ENCODE measurements at places on chromosomes 16 and 17.

DNA sequence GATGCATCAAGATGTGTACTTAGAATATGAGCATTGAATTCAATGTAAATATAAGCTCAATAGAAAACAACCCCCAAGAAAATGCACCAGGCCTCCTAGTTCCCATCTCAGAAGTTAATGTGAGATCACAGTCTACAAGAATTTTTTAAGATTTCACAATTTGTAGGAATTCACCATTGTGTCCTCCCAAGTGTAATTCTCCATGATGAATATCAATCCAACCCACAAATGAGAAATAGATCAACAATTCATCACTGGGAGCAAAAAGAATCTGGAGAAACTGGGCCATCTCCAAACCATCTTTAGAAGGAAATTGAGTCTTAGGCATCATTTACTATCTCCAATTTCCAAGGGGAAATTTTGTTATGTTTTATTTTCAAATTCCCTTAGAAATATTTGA lies 310.5 kb upstream of the GOT2 start:
- no peak for DNase-seq

DNA sequence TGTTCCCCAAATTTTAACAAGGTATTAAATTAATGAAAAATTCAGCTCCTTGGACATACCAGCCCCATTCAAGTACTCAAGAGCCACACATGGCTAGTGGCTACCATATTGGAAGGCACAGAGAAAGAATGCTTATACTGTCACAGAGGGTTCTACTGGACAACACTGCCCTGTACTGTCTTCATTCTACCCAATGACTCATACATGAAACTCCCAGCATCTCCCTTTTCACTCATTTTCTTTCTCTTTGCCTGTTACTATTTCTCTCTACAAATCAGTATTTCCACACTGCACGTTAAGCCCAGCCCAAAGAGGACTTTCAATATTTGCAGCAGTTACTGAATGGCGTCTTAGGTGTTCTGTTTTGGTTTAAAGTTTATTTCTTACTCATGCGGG lies 72.1 kb upstream of the RCVRN start:
- no peak for DNase-seq

DNA sequence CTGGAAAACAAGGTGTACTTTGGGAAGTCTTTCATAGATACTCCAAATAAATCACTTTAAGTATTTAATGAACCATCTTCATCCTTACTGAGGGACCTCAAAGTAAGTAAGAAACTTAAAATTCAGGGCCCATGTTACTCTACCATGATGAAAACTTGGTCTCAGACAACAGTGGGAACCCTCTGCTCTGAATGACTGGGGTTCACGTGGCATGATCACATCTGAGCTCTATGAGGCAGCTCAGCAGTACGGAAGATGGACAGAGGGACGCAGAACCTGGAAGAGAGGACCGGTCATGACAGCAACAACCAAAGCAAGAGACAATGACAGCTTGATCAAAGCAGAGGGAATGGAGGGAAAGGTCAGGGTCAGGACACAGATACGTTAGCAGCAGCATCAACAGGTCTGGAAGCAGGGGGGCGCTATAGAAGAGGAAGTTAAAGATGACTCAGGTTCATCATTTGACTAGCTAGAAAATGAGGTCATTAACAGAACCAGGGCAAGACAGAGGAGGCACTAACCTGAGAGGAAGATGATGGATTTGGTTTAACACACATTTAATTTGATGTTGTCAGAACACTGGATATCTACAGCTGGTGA lies 9.5 kb downstream of the XPO6 start:
- peak; percentile 69 for DNase-seq

- no peak for DNase-seq
Observed at GRCh38 chr16:84917492-84917891, 93.8 kb downstream of the ZDHHC7 start.

DNA sequence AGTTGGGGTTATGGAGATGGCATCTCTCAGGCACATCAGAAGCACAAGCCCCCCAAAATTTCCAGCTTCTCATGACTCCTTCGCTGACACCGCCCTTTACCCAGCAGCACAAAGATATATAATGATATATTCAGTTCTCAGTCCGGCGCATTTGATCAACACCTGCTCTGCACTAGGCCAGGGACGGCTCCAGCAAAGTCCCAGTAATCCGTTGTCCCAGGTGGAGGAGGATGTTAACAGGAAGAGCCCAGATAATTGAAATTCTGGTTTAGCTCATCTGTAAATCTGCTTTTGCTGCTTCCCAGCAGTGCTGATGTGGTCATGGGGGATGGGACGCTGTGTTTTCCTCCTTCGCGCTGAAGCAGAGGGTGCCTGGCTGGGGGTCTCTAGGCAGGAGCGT lies 131.5 kb downstream of the OR1D5 start:
- no peak for DNase-seq

GRCh38 chr17:70265471-70265870 lies 96.1 kb downstream of the KCNJ2 start:
- no peak for DNase-seq

- peak; percentile 66 for DNase-seq
Observed at GRCh38 chr17:80263253-80264204, 2.9 kb downstream of the RNF213 start.

DNA sequence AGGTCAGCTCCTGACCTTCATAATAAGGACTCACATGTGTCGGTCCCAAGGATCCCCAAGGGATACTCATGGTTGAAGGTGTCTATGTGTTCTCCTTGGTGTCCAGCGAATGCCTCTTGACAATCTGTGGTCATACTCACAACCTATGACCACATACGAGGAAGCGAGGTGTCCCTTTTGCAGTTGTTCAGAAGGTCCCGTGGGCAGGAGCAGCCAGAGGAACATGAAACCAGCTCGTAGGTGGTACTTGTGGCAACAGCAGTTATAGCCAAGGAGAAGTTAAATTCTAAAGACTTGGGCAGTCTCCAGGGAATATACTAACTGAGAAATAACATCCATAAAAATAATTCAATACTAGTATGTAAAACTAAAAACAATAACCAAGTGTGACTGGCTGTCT lies 685.3 kb downstream of the WWOX start:
- DNase-seq = no peak

DNA sequence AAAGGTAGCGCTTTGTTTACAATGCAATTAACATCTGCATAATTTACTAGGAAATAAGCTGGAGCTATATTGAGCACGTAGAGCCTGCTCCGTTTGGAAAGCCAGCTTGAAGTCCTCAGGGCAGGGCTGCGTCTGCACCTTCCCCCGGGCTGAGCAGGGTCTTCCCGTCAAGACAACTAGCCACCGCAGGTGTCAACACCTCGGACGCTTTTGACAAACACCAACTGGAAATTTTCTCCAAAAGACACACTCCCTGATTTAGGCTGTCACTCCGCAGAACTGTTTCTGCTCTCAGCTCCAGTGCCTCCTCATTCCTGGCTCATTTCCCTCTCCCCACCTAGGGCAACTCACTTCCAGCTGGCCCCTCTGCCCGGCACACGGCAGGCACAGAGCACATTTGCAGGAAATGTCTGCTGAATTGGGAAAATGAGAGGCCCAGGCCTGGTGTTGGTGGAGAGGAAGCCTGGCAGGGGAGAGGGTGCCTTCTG lies 170.3 kb downstream of the MAF start:
- no peak for DNase-seq

DNA sequence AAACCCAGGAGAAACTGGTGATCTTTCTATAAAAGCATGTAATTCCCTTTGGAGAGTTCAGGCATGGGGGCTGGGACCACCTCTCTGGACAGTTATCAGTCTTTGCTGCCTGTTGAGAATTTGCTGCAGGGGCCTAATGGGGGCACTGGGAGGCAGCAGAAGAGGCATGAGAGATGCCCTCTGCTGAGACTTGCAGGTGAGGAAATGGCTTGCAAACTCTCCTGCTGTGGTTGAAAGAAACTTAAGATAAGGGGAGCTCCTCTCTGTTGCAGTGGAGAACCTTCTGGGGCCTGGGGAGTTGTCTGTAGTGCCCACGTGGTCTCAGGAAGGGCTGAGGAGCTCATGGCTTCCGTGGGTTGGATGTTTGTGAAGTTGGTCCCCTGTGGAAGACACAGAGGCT lies 301.1 kb upstream of the FOXF1 start:
- DNase-seq = no peak

GRCh38 chr17:50298018-50298417 lies 23.8 kb downstream of the TMEM92 start:
- no peak for DNase-seq

GRCh38 chr17:15238676-15239422 lies 26.3 kb downstream of the PMP22 start:
- no peak for DNase-seq

- DNase-seq = no peak
Observed at GRCh38 chr16:86195863-86196630, 297.1 kb downstream of the IRF8 start.

DNA sequence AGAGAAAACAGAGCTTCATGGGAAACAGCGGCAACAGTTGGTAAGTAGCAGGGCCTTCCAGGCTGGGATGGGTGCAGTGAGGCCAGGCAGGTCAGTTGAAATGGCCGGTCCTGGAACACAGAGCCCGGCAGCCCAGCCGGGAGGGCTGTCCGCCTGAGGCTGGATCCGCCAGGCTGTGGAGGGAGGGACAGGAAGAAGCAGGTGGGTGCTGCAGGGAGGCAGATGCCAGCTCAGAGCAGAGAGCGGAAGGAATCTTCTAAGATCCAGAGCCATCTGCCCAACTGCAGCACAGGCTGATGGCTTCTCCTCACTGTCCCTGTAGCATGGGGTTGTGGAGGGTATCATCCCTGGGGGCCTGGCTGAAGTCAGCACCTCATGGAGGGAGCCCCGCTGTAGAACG lies 599 bp downstream of the RNF112 start:
- no peak for DNase-seq

DNA sequence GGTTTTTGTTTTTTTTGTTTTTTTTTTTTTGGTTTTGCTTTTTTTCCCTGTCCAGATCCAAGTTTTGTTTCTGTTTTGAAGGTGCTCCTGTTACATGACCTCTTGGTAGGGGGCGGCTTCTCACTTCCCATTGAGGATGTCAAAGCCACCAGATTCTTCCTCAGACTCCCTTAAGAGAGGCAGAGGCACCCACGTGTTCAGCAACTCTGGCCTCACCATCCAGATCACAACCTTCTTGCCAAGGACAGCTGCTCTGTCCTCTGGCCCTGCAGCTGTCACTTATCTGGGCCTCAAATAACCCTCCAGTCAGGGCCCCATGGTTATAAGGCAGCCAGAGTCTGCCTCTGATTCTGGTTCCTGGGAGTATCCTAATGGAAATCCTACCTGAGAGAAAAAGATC lies 208.5 kb downstream of the STX8 start:
- DNase-seq = no peak

DNA sequence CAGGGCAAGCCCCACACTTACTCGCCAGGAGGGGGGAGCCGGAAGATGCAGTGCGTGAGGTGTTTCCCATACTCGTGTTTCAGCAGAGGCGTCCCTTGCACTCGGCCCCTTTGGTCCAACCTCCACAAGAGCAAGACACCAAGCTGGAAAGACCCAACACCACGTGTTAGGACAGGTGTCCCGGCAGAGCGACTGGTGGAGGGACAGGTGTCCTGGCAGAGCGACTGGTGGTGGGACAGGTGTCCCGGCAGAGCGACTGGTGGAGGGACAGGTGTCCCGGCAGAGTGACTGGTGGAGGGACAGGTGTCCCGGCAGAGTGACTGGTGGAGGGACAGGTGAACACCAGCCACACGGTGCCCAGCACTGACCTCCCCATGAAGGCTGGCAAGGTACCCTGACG lies 19.4 kb downstream of the IFT140 start:
- no peak for DNase-seq

- DNase-seq = no peak
Observed at GRCh38 chr17:8146381-8147140, 5.6 kb downstream of the PER1 start.

DNA sequence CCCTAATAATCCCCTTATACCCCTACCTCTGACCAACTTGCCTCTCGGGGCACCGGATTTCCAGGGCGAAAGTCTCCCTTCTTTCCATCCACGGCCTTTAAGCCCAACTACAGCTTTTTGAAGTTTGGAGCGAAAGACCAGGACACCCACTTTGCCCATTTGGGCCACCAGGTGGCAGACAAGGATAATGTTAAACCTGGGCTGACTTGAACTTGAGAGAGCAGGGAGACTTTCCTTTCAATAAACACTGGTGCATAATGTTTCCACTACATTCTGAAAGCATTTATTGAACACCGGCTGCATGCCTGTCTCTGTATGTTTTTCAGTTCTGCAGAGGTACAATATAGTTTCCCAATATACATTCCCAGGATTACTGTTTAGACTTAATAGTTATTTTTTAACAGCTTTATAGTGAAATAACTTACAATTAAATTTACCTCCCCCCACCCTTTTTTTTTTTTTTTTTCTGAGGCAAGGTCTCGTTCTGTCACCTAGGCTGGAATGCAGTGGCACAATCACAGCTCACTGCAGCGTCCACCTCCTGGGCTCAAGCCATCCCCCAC lies 6.9 kb upstream of the CES3 start:
- DNase-seq = peak; percentile 54

GRCh38 chr16:15897834-15898254 lies 9.4 kb upstream of the CEP20 start:
- no peak for DNase-seq

- DNase-seq = no peak
Observed at GRCh38 chr16:15605839-15606517, 37.0 kb downstream of the MARF1 start.

- DNase-seq = no peak
Observed at GRCh38 chr17:40337351-40337750, 27.2 kb downstream of the GJD3 start.

- DNase-seq = no peak
Observed at GRCh38 chr16:35398180-35398579, 1938.8 kb downstream of the TP53TG3F start.

- DNase-seq = peak; percentile 57
Observed at GRCh38 chr17:57955183-57955931, at the start of gene CUEDC1. Gene CUEDC1, minus strand, starts transcription at chr17:57955412. Its CDS starts 69,848 bp downstream, at chr17:57885564.

DNA sequence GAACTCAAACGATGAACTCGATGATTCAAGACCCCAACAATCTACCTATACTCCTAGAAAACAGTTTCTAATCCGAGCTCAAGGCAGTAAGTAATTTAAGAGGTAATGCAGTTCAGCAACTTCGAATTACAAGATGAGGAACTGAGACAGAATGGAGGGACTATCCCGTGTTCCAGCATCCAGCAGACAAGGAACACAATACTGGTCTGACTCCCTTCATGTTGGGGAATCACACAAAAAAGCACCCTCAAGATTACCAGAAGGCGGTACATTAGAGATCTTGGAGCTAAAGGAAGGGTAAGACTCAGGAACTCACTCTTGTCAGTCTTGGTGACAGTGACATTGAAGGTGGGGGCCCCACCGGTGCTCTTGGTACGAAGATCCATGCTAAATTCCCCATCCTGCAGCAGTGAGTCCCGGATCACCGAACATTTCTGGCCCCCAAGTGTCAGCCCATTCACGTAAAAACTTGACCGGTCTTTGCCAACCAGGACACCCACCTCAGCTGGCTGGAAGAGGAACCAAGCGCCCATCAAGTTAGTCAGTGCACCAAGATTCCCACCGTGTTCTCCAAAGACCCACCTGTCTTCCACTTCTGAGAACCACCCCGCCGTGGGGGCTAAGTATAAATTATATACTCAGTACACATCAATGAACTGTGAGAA lies 1.9 kb downstream of the PFN1 start:
- DNase-seq = no peak

GRCh38 chr17:9021992-9022572 lies 772 bp downstream of the NTN1 start:
- no peak for DNase-seq

GRCh38 chr16:19888834-19889233 lies 4.2 kb upstream of the GPRC5B start:
- no peak for DNase-seq

GRCh38 chr16:85033171-85033570 lies 5.6 kb downstream of the KIAA0513 start:
- no peak for DNase-seq

GRCh38 chr16:8600144-8600775 lies 9.9 kb upstream of the TMEM114 start:
- no peak for DNase-seq

- no peak for DNase-seq
Observed at GRCh38 chr17:63142836-63143235, 176.8 kb downstream of the TANC2 start.
